Stimulated activated effector memory CD8-positive, alpha-beta T cell treated with anti-CD3 and anti-CD28 coated beads, Interleukin-12 subunit alpha, Interleukin-12 subunit beta, amount 100 ng/mL, for 72 hours (primary cell): ENCODE measurements at places on chromosomes 4 and X.

DNA sequence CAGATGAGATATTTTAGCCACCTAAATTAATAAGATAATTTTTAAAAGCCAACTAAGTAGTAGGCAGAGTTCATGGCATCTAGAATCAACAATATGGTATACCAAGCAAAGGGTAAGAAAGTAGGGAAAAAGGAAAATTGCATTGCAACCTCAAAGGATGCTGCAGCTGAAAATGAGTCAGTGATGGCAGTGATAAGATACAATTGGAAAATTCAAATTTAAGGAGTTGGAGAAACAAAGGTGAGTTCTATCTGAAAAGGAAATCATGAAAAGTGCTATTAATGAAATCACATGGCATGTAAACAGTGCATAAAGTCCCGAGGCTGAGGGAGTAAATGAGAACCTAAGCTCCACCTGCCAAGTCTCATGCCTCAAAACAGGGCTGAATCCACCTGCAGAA is 33.9 kb downstream of the SHROOM4 start:
- no peak for DNase-seq

DNA sequence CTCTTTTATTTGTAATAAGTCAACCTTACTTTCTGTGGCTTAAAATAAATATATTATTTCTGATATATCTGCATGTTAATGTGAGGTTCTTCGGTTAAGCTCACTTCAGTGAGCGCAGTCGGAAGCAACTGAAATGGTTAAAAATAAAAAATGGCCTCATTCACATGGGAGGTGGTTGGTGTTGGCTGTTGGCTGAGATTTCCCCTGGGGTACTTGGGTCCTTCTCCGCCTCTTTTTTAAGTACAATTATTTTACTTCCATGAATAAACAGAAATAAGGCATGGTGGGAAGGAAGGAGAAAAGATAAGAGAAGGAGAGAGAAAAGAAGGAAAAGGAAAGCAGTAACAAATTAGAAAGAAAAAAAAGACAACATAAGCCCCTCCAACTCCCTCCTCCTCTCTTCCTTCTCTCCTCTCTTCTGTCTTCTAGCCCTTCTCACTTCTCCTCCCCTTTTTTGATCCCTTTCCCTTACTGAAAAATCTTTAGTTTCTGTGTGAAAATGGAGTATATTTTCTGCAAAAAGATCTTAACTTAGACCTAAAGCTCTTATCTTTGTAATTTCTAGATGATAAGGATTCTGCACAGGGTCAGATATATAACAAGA is 19.7 kb upstream of the CXCL3 start:
- no peak for DNase-seq

- DNase-seq, result no peak
Observed at GRCh38 chr4:1932736-1933135, 61.5 kb downstream of the NSD2 start.

DNA sequence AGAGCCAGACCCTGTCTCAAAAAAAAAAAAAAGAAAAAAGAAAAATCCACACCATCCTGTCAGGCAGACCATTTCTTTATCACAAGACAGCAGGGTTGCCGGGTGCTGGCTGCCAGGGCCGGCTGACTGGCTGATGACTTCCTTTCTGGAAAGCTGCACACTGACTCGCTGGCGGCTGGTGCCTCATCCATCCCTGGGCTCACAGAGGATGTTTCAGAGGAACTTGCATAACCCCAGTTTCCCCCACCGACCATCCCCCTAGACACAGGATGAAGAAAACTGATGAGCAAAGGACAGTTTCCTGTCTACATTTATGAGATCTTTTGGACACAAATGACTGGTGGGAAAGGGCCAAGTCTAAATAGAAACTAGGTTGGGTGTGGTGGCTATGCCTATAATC is 14.1 kb downstream of the HPSE start:
- DNase-seq, result no peak

DNA sequence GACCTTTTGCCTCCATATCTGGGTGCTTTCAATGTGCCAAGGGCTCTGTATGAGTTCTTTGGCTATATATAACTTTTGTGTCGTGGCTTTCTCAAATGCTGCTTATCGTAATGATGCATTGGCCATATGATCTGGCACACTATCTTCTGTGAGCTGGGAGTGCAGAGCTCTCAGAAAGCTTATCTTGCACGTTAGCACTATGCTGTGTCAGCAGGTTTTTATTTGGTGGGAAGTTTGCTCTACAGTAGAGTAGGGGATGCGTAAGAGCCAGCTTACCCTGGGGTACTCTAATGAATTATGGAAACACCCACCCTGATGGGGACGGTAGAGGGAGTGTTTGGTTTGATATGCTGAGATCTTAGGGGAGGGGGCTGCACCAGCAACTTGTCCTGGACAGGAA is 119.6 kb downstream of the FAAH2 start:
- DNase-seq, result no peak

GRCh38 chr4:39637586-39638353 is 895 bp downstream of the SMIM14 start:
- peak; percentile 67 for DNase-seq
